ENCODE measurements at places on chromosomes 4 and X.

DNA sequence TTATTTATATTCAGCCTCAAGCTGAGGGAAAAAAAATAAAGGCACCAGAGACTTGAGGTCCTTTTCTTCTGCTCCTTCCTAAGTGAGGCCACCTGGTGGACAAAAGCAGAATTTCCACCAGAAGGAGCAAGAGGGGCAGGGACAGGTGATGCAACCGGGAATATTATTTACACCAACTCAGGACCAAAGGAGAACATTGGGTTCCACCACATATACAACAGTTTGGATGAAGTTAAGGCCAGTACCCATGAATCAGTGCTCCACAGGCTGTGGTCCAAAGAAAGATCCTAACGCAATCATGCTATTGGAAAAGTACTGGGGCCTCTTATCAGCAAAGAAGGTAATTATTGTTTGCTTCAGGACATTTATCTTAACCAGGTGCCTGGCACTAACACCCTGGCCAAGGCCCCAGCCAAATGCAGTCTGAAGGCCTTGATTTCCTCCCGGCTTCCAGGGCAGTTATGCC lies 57.4 kb downstream of the TSC22D3 start:
- DNase-seq: peak; percentile 82

DNA sequence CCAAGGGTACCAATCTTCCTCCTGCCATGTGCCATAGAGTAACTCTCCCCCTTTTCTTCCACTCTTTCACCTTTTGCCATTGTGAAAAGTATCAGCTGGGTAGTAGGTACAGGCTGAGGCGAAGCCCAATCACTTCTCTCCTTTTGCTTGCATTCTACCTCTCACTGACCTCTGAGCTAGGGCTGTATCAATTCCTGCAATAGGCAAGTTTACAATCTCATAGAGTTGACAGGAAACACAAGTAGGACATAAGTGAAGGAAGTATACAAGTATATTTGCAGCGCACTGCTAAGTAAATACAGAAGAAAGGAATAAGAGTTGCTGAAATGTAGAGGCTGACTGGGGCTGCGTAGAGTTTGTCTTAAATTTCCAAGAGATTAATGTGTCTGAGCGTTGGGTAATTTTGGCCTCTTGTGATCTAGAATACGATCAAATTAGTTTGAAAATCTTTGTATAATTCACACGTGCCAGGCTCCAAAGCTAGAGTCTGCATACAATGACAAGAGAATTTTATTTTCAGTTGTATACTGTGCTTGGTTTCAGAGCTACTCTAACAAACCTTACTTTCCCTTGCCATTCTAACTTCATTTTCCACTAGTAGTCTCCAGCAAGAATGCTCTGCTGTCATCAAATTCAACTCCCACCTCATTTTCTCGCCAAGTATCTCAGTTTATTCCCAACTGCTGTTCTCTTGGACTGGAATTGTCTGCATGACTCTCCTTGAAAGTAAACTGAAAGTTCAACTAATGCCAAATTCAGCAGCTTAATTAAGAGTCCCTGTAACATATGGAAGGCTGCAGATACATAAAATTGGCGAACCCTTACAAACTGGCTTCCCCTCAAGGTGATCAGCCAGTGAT lies 90.3 kb downstream of the ATP11C start:
- no peak for DNase-seq

GRCh38 chr4:97656044-97656720 lies 487.1 kb downstream of the STPG2 start:
- no peak for DNase-seq

GRCh38 chr4:132934911-132935310 lies 214.2 kb upstream of the PCDH10 start:
- no peak for DNase-seq

GRCh38 chr4:11286533-11286932 lies 142.2 kb downstream of the HS3ST1 start:
- DNase-seq: no peak

- no peak for DNase-seq
Measured at GRCh38 chr4:151955721-151956380, 195.0 kb upstream of the GATB start.

- DNase-seq: peak; percentile 3
Measured at GRCh38 chrX:85365370-85365995, 14.0 kb downstream of the POF1B start.

- no peak for DNase-seq
Measured at GRCh38 chrX:111506826-111507225, 4.6 kb upstream of the SERTM2 start.

GRCh38 chr4:139214039-139214534 lies 37.1 kb upstream of the ELF2 start:
- DNase-seq: peak; percentile 44

DNA sequence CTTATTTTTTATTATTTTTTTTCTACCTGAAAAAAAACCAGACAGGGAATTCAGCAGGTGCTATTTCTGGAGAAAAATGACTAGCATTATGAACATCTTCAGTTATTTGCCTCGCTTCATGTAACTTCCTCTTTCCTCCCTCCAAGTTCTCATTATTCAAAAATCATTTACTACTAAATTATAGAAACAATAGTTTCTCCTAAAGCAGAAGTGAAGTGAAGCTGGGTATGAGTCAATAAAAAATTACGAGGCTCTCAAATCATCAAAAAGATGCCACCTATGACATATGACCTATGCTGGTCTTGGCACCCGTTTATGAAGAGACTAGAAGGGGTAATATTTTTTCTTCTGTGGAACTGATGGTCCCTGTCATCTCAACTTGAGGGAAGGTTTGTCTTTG lies 145.0 kb upstream of the AADAT start:
- no peak for DNase-seq

GRCh38 chr4:131159261-131159660 lies 1989.8 kb upstream of the PCDH10 start:
- no peak for DNase-seq

DNA sequence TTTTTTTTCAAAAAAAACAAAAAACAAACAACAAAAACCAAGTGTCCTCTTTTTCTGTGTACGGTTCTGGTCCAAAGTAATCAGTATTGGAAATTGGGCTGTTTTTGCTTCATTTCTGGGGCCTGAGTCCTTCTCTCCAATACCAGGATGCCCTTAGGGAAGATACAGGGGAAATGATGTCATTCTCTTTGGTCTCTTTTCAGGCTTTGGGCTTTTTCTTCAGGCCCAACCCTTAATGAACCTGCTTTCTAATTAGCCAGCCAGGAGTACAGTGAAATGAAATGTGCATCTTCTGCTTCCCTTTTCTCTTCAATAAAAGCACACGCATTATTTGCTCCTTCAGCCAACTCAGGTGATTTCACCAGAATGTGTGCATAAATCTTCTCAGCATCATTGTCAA lies 52.6 kb upstream of the RBPJ start:
- DNase-seq: no peak

DNA sequence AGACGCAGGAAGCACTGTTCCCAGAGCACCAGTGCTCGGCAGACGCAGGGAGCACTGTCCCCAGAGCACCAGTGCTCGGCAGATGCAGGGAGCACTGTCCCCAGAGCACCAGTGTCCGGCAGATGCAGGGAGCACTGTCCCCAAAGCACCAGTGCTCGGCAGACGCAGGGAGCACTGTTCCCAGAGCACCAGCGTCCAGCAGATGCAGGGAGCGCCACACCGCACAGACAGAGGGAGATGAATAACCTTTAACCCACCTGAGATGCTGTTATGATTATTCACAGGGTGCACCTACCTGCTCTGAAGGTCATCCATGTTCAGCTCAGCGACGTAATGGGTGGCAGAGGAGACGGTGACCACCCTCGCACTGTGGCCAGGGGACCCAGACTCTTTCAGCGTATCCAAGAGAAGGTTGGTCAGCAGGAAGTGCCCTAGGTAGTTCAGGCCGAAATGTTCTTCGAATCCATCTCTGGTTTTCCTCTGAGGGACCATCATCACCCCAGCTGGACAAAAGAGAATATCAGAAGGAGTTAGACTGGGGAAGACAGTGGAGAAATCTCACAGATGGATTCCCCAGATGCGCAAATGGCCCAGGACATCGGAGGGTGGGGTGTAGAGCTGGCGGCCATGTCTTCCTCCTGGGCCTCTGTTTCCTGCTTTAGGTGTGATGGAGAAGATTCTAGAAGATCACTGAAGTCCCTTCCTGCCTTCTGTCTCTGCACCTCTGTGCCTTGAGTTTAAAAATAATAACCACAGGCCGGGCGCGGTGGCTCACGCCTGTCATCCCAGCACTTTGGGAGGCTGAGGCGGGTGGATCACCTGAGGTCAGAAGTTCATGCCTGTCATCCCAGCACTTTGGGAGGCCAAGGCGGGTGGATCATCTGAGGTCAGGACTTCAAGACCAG lies 234.1 kb downstream of the DHRSX start:
- DNase-seq: no peak

GRCh38 chr4:26861434-26862186 lies 969 bp downstream of the STIM2 start:
- peak; percentile 87 for DNase-seq

DNA sequence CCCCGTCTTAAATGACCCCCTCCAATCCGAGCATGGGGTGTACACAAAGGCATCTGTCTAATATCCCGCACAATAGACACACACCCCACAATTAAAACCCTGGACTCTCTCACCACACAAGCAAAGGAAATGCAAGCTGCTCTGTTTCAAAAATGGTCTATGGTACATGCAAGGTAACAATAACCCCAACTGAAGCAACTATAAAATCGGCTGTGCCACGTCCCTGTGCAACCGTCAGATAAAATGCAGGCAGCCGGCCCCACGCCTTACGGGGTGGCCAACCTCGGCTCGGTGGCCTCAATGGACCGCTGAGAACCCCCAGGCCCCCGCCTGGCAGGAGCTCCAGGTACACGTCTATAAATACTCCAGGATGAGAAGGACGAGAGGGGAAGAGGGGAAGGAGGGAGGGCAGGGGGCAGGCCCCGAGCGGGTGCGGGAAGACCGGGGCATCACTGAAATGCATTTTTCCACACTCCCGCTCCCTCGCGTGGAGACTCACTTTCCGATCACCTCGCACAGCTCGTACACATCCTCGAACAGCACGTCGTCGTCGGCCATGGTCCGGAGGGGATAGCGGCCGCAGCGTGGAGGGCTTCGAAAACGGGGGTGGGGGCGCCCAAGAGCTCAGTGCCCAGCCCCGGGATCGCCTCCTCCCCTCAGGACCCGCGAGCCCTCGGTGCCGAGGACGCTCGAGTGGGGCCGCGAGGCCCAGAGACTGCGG lies 763 bp downstream of the CASK start:
- DNase-seq: peak; percentile 61

DNA sequence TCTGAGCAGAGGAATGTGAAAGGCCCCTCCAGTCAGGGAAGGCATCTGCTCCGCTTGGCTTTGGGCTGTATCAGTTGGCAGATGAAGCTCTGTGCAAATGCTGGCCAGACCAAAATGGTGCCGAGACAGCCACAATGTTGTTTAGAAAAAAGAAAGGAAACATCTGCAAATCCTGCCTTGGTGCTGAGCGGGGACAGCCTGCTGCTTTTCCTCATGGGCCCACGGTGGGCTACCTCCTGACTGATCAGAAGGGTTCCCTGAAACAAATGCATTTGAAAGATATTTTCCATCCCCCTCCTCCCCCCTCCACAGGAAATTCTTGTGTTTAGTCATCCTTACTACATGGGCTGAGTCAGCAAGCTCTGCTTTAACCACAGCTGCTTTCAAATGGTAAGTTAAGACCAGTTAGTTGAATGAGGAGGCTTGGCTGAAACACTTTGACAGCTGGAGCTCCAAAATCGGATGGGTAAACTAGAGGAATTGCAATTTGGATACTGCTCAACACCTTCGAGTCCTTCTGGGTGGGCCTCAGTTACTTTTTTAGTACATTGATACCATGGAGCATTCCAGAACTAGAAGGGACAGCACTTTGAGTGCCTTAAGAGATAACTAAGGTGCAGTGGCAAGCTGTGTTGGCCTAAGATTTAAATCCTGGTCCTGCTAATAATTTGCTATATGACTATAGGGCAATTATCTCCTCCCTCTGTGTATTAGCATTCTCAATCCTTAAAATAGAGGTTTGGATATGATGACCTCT lies 36.0 kb downstream of the PLAC1 start:
- DNase-seq: no peak

- peak; percentile 11 for DNase-seq
Measured at GRCh38 chr4:167578906-167579305, 344.6 kb upstream of the SPOCK3 start.

GRCh38 chr4:77146186-77147078 lies 10.6 kb upstream of the CCNG2 start:
- DNase-seq: no peak

GRCh38 chr4:178937130-178937529 lies 1494.9 kb upstream of the AGA start:
- DNase-seq: no peak

DNA sequence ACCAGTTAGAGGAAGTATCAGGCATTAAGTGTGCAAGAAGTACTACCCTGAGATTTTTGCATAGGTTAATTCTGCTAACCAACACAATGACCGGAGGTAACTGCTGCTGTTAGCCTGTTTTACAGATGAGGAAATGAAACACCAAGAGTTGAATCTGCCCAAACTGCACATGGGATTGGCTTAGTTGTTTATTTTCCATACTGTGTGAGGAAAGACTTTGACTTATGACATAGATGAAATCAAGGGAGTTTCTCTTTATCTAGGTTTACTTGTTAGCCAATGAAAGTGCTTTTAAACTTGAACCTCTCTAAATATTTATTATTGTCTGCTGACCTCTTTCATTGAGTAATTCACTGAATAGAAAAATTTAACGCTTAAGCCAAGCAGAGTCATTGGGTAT lies 10.3 kb downstream of the GUCY1B1 start:
- no peak for DNase-seq

GRCh38 chr4:27742816-27743215 lies 882.2 kb downstream of the STIM2 start:
- no peak for DNase-seq

DNA sequence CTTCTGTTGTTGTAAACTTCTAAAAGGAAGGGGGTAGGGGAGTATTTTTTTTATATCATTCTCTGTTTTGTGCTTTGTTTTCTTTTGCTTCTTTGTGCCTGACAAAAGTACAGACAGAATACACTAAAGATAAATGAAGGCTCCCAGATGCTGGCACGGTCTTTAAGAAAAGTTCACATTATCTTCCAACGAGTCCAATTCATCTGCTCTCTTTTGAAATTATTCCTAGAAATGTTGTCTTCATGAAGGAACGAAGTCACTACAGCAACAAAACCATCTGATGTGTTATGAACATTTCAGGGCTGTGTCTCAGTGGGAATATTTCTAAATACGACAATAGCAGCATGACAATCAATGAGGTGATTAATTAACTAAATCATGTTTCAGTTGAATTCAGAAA lies 813.8 kb upstream of the HTR2C start:
- no peak for DNase-seq

- DNase-seq: no peak
Measured at GRCh38 chr4:7161721-7162214, 30.6 kb upstream of the SORCS2 start.

- peak; percentile 56 for DNase-seq
Measured at GRCh38 chr4:152536545-152537182, 772 bp upstream of the FBXW7 start.
